ENCODE measurements at places on chromosomes 12 and 14.

DNA sequence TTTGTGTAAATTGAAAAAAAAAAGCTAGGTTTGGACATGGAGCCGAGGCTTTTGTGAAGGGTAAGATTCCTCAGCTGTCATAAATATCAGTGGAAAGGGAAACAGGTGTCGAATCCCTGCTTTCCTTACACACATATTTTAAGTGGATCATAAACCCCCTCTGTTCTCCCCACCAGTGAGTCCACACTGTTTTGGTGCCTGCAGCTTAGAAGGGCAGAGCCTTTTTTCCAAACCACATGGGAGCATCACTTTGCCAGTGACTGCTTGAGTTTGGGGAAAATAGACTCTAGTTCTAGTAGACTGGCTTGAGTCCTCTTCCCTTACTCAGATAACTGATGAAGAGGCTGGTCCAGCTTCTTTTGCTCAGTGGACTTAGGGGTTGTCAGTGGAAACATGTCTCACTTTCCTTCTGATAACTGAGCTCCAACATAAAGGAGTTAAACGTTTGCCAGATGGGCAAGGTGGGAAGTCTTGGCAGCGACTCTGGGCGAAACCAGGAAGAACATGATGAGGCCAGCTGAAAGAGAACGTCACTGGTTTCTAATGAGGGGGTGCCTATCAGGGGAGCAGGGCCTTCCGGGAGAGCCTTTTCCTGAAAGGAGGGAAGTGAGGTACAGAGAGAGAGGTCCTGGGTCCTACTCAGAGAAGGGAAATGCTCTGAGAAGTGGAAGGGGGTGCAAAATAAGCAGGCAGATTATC, 168.1 kb upstream of the PARP11 start:
- DNase-seq = no peak

DNA sequence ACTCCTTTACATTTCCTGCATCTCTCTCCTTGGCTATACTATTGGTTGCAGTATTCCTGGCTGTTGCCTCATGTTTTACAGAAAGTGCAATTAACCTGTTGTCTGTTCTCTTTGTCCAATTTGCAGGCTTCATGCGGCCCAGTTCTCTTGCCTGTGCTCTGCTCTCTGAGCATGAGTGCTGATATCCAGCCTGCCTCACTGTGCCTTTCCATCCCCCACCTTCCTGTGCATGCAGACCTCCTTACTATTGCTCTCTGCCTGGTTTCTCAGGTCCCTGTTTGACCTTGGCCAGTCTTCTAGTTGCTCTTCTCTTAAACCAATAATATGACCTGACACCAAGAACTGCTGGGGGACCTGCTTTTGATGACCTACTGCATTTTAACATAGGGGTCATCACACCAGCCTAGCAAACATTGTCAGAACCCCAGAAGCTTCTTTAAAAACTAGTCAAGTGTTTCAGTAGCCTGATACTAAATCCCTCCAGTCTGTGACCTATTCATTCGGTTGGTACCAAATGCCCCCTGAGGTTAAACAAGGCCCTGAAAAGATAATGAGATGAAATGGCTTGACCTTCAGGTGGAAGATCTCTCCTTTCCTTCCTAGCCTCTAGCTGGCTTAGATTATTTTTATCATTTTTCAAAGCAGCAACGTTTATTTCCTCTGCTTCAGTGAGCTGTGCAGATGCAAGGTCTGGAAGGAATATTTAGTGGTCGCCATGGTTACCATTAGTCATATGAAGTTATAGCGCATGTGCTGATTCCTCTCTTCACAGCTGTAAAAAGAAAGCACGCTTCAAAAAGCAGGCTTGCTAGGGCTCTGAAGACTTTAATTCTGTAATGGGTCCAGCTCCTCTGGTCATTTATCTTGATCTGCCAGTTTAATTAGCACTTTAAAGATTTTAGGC, 216.5 kb downstream of the PHLDA1 start:
- no peak for DNase-seq

DNA sequence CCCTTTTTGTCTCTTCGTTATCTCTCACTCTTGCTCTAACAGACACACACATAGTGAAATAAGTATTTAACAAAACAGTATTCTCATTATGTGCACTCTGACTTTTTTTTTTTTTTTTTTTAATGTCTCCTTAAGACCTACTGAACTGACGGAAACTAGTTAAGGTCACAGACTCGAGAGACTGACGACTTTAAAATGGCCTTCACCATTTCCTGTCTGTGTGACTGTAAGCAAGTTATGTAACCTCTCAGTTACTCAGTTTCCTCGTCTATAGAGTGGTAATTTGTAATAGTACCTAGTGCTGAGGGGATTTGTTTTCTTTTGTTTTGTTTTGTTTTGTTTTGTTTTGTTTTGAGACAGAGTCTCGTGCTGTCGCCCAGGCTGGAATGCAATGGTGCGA, 284.8 kb downstream of the FBXL14 start:
- DNase-seq = no peak

- DNase-seq = no peak
Observed at GRCh38 chr12:48869191-48869590, 3.5 kb upstream of the RND1 start.

GRCh38 chr14:22539831-22540230, 49.2 kb downstream of the DAD1 start:
- DNase-seq = no peak

DNA sequence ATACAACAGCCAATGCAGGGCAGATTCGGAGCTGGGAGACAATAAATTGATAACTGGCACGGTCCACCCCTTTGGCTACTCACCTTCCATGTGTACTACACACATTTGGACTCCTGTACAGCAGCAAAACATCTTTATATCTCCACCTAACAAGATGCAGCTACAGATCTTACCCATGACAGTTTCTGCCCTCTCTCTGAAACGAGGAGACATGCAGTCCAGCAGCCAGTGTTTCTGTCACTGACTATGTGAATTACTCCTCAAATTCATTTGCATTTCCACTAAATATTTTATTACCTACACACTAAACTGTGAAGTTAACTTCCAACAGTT, 58.7 kb upstream of the BEGAIN start:
- no peak for DNase-seq

GRCh38 chr14:28055008-28055407, 711.6 kb upstream of the FOXG1 start:
- DNase-seq = no peak

DNA sequence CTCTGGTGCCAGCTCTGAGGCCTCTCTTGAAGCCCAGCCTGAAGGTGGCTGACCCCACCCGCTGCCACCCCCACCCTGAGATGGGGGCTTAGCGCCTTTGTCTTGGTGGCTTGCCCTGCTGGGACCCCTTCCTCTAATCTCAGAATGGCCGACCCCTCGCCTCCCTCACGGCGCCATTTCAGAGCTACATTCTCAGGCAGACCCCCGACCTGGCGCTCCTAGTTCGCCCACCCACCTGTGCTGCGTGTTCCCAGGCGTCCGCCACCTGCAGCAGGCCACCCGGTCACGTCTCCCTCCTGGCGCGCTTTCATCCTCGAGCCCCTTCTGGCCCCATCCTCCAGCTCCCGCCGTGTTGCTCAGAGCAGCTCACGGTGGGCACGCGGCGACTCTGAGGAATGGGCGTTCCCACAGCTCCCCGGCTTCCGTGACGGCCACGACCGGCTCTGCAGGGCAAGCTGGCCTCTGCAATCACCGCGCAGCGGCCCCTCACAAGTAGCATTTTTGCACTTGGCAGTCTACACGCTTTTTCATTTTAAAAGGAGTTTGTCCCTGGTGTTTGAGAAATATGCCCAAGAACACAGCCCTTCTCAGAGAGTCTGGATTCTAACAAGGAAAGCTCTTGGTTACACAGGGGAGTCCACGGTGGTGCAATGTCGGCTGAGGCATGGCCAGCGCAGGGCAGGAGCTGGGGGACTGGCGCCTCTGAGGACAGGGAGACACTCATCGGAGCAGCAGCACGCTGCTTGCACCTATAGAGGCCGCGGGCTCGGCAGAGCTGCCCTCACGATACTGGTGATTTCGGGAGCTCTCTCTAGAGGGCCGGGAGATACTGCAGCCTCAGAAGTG, 105.7 kb upstream of the C14orf180 start:
- DNase-seq = no peak

DNA sequence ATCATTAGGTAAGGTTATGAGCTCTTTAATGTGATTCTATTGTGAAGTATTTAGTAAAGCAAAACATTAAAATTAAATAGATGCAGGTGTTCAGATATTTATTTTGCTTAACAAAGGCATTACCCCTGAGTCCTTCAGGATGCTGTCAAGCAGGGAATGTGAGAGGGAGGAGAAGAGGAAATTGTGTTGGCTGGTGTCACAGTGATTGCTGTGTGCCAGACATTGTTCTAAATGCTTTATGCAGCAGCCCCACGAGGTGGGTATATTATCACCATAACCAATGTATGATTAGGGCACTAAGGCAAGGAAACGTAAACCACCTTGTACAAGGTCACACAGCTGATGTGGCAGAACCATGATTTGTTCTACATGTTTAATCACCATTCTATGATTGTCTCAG, 80.1 kb downstream of the STAB2 start:
- no peak for DNase-seq

DNA sequence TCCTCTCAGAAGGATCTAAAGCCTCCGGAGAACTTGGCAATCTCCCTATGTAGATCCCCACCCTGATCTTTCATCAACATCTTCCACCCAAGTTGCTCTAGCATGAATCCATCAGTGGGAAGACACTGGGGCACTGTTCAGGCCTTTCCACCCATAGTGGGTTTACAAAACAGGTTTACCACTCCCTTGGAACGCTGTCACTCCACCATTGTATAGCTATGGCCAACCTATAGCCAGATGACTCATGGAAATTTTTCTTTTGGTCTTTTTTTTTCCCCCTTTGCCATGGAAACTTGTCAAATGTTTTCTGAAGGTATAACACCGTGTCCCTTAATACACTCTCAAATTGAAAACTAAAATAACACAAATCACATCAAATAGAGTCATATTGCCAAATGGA, 10.8 kb upstream of the HSPB8 start:
- DNase-seq = no peak

- DNase-seq = no peak
Observed at GRCh38 chr12:103177639-103178255, 220.3 kb downstream of the ASCL1 start.

DNA sequence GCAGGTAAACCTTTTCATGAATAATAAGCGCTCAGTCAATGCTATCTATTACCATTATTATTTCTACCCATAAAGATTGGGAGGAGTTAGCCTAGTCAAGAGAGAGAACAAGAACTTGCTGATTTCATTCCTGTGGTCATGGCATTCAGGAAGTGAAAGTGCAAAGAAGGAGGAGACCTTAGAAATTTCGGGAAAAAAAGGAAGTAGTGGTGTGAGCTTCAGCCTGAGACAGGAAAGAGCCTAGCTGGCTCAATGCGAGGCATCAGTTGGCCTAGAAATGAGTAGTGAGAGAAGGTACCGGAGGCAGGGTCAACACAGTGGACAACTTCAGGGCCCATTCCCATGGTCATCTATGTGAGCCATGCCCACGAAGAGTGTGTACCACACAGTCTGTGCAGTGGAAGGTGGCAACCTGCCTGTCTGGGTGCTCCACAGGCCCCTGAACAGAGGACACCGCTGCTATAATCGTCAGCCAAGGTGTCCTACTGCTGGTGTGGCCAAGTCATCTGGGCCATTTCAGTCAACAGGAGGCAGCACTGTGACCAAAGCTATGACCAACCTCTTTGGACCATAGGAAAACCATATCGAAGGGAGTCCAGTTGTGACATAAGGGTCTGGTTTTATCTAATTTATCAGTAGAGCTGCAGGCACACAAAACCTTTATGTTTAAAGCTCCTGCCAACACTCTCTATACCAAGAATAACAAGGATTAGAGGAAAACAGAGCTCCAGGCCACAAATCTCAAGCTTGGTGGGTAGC, 16.2 kb upstream of the STON2 start:
- DNase-seq = no peak

DNA sequence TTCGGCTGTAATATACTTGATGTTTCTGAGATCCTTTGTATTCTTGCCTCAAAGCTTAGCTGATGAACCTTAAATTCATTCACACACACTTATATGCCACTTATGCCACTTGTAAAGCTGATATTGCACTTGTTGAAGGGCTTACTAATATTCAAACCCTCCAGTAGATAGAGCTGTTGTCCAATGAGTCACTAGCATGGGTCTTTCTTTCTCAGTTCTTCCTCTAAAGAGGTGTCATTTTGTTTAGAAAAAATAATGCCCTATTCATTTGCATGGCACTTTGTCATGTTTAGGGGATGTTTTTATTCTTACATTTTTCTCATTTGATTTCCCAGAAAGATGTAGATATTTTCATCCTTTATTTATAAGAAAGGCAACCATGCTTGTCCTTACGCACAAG, 56.4 kb downstream of the MON2 start:
- DNase-seq = no peak

DNA sequence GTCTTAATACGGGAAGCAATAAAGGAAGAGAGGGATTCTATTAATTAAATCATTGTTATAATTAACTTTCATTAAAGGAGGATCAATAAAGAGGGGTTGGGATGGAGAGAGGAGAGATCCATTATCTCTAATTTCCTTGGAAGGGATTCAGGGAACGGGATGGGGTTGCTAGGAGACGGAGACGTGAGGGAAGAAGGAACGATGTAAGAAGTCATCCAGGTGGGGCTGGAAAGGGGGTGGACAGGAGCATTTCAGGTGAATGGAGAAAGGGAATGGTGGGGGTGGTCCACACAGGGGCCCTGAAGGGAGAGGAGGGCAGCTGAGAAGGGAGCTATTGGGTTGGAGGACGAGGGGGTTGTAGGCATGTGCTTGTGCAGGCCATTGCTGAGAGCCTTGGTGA, 17.2 kb downstream of the CALCOCO1 start:
- no peak for DNase-seq

GRCh38 chr12:106091446-106091820, 47.3 kb downstream of the NUAK1 start:
- DNase-seq = no peak

DNA sequence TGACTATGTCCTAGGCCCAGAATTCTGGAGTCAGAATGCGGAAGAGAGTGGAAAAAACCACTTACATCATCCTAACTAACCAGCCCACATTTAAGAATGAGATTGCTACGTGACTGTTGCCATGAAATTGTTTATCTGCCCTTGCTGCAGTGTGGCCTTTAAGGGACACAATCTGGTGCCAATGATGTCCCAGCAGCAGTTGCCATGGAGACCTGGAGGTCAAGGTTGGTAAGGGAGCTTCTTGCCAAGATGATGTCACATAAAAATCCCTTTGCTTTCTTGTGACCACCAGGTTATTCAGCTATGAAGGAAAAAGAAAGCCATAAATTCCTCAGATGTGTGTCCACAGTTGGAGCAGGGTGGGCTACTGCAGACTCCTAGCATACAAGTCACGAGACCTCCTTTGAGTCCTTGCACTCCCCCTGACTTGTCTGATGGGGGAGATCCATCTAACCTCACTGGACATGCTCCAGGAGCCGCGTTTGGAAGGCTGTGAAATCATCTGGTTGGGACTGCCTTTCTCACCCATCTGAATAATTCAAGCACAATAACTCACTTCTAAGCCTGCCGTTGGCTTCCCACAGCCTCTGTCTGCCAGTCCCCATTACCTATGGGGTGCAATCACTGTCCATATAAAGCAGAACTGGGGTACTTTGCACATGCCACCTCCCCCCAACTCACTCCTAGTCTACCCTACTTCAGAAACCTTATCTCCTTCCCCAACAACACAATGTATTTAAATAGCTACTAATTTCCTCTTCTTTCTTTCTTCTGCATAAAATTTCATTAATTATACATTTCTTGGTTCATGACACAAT, 165.6 kb downstream of the ZFP36L1 start:
- no peak for DNase-seq

GRCh38 chr12:55698965-55699364, 8.7 kb downstream of the ITGA7 start:
- no peak for DNase-seq

GRCh38 chr14:51000566-51000965, 56.3 kb upstream of the PYGL start:
- DNase-seq = no peak
